ENCODE measurements at places on chromosomes 7 and 10.

GRCh38 chr10:130371156-130371555 lies 235.0 kb downstream of the GLRX3 start:
- no peak for DNase-seq

- no peak for DNase-seq
Observed at GRCh38 chr10:13842117-13842516, 255.4 kb downstream of the PRPF18 start.

GRCh38 chr10:100773646-100774045 lies 28.3 kb downstream of the PAX2 start:
- no peak for DNase-seq

GRCh38 chr7:153430931-153431330 lies 621.3 kb upstream of the DPP6 start:
- no peak for DNase-seq

- DNase-seq = peak; percentile 35
Observed at GRCh38 chr10:20004087-20004523, 187.9 kb downstream of the PLXDC2 start.

DNA sequence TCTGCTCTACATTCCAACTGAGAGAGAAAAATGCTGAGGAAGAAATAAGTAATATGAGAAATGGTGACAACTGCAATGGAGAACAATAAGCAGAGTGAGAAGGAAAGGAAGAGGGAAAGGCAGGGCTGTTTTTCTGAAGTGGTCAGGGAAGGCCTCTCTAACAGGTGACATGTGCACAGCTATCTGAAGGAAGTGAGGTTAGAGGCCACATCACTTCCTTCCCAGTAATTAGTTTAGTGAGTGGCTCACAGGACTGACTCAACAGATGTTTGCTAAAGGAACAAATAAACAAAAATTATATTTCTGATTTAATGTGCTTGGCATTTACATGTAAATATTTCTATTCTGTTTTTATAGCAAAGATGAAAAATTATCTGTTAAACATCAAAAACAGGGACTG lies 77.9 kb downstream of the ARHGAP21 start:
- no peak for DNase-seq

DNA sequence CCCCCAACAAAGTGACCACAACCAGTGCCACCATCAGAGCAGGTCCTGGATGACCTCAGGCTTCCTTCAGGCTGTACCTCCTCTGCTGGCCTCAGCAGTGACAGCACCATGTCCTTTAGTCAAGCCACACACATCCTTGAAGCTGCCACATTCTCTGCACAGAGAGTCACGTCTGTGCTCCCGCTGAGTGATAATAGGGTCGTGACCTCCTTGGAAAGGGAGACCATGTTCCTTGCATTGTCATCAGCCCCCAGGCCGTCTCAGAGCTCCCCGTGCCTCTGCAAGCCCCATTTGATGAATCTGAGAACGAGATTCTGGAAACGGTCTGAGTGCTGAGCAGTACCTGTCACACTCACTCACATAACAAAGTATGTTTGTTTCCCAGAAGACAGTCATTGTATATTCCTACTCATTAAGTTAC lies 106.5 kb upstream of the PRR15 start:
- DNase-seq = no peak

- peak; percentile 36 for DNase-seq
Observed at GRCh38 chr7:98286093-98286539, 4.6 kb downstream of the BRI3 start.

DNA sequence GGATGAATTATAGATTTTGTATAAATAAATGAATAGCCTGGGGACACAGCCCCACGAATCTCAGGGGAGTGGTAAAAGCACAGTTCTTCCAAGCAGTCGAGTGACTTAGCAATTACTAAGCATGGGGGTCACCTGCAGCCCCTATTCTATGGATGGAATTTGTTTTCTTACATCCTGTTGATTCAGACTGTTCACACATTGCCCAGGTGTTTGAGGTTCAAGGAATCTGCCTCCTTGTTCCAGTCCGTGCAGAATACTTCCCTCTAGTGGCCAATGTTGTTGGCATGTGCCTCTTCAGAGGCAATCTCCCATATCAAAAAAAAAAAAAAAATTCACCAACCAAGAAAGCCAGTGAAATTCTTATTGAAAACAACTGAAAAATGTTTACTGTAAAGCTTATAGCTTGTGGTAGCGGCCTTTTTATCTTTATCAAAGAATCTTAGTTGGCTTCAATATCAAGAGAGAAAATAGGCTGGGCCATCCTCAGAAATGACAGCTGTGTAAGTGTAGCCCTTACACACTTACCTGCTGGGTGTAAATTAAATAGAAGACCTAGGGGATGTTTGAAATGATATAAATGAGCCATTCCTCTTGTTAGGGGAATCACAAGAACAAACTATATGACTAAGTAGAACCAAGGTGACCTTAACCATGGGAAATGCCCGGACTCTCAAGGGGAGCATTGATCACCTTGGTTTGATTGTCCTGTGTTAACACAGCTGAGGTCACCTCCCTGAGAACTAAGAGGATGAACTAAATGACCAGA lies 7.8 kb downstream of the LIPM start:
- DNase-seq = no peak

- no peak for DNase-seq
Observed at GRCh38 chr7:155336812-155337602, 39.3 kb downstream of the INSIG1 start.

DNA sequence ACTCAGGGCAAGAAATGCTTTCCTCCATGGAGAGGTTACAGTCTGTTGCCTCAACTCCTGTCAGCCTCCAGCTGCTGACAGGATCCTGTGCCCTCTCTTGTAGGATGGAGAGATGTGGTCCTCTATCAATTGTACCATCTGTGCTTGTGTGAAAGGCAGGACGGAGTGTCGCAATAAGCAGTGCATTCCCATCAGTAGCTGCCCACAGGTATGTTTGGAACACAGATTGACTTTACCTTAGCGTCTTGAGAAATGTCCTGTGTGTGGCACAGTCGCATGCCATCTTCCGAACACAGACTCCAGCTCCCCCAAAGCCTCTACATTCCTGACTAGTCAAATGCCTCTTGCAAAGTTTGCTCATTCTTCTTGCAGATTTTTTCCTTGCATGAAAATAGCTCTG lies 152.6 kb downstream of the BMPER start:
- no peak for DNase-seq

DNA sequence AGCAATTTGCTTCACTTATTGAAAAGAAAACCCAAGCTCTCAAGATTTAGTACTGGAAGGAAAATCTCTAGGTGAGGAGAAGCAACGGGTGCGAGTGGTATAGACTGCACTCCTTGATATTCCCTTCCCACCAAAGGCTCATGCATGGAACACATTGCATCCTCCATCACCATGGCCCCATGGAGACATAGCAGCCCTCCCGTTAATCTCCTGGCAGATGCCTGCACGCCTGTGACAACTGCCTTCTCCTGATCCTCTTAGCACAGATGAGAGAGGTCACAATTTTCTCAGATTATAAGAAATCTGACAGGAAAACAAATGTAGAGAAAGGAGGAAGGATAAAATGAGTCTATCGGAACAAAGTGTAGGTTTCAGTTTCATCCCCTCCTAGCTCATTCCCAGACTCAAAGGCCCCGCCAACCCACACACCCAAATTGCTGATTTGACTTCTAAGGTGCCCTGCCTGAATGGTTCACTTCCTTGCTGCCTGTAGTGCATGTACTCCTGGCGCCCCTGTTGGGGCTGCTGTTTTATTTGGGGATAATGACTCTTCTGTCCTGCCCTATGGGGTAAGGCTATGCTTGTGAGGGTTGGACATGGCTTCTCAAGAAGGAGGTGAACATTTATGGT lies 50.0 kb downstream of the PLXNA4 start:
- DNase-seq = no peak

DNA sequence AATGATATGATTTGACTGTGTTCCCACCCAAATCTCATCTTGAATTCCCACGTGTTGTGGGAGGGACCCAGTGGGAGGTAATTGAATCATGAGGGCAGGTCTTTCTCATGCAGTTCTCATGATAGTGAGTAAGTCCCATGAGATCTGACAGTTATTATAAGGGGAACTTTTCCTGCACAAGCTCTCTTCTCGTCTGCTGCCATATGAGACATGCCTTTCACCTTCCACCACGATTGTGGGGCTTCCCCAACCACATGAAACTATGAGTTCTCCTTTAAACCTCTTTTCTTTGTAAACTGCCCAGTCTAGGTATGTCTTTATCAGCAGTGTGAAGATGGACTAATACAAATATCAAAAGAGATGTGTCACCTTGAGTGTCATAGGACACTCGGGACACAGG lies 502.7 kb upstream of the PODXL start:
- DNase-seq = no peak

- no peak for DNase-seq
Observed at GRCh38 chr10:19014498-19014897, 34.1 kb upstream of the MALRD1 start.

- peak; percentile 79 for DNase-seq
Observed at GRCh38 chr7:148962823-148963582, 65.3 kb downstream of the PDIA4 start.

- DNase-seq = no peak
Observed at GRCh38 chr7:74476626-74477025, 22.9 kb downstream of the GTF2IRD1 start.

DNA sequence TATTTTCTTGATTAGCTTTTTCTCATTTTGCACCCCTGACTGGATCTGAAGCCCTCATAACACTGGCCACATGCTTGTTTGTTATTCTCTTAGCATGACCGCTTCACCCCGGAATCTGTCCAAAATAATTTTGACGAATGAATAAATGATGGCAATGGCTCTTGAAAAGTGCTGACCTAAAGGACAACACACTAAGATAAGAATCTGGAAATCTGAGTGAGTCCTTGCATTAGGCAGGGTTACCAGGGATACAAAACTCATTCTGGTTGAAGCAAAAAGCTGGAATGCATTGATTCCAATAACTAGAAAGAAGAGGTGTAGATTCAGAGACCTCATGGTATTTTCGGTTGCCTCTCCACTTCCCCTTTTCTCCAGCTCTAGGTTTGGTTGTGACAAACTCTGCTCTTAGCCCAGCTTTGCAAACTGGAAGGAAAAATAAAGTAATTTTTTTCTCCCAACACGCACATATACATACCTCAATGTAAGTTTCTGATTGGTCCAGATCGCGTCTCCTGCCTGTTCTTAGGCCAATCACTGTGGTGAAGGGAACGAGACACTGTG lies 157.4 kb downstream of the SKIDA1 start:
- DNase-seq = no peak

- peak; percentile 70 for DNase-seq
Observed at GRCh38 chr7:27101171-27101956, 1.1 kb downstream of the HOXA2 start.

DNA sequence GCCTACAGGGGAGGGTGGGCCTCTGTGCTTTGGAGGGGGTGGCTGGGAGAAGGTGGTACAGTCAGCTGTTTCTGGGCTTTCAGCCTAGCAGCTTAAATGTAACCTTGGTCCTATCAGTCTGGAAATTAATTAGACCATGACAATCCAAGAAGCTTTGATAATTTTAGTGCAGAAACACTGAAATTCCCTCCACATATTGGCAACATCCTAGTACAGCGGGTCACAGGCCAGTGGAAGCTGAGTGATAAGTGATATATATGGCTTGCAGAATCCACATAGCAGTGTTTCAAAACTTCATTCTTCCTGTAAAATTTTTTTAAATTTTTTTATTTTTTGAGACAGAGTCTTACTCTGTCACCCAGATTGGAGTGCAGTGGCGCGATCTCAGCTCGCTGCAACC lies 212.6 kb downstream of the TYW1 start:
- DNase-seq = no peak

- peak; percentile 51 for DNase-seq
Observed at GRCh38 chr7:522071-522950, 2.7 kb upstream of the PDGFA start.

DNA sequence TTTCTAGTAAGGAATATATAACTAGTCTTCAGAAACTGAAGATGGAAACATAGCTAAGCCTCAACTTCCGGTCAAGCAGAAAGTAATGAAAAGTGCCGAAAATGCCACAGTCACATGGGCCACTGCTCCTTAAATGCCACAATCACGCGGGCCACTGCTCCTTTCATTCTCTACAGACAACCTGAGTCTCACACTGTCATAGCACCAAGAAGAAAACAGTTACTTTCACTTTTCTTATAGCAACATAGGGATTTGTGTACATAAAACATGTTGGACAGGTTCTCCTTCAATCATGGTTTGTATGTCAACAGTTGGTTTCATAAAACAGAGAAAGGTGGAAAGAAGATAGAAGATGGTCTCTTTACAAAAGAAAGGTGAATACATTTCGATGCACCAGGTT lies 48.6 kb upstream of the NOBOX start:
- DNase-seq = no peak

GRCh38 chr7:65438598-65438997 lies 64.9 kb downstream of the ZNF92 start:
- DNase-seq = no peak

DNA sequence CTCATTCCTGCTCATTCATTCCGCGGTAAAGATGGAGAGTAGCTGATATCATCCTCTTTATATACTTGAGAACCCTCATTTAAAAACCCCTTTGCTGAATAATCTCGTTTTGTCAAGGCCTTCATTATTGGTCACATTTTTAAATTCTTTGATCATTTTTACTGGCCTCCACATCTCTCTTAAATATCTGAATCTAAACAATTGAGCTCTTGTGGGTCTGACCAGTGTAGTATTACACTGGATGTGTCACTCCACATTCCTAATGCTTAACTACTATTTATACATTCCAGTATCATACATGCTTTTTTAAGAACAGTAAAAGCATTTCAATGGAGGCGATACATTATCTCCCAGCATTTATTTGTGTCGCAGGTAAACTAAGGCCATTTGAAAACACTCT lies 12.6 kb upstream of the PRPS1L1 start:
- DNase-seq = no peak

DNA sequence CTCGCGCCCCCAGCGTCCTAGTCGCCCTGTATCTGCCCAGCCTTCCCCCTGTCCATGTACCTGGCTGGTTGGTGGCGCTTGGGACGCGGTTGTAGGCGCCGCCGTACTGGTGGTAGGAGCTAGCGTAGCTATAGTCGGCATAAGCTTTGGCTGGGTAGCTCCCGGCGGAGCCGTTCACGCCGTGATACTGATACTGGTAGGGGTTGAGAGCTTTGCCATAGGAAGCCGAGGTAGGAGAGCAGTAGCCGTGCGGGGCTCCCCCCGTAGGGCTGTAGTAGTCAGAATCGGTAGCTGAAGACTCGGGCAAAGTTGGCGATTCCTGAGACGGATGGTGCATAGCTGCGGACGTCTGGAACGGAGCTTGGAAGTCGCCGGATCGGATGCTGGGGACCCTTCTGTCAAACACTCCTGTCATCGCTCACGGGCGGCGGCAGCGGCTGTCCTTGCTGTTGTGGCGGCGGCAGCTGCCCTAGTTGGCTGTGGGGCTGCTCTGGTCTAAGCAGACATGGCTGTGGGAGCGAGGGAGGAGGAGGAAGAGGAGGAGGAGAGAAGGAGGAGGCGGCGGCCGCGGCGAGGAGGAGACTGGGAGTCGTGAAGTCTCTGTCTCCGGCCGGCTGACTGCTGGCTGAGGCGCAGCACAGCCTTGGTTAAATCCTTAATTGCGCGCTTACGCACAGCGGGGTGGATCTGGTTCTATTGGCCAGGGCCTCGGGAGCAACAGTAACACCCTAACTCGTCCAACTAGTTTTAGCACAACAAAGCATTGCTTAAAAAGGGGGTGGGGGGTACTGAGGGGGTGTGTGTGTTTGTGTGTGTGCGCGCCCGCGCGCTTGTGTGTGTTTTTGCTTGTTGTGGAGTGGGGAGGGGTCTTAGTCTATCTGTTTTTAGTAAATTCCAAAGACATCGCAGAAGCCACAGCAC lies at the start of gene DLX5:
TSS of gene DLX5 (minus strand) at position 623 of the 921 bp plus-strand sequence. CDS start at position 415, 208 bp downstream.
- DNase-seq = no peak
